ENCODE measurements at places on chromosomes 7 and 10.
A peak's percentile ranks its signal among the peaks of the same experiment; 100 is the strongest.

- no peak for DNase-seq
Measured at GRCh38 chr7:28199021-28199510, 18.5 kb upstream of the JAZF1 start.

DNA sequence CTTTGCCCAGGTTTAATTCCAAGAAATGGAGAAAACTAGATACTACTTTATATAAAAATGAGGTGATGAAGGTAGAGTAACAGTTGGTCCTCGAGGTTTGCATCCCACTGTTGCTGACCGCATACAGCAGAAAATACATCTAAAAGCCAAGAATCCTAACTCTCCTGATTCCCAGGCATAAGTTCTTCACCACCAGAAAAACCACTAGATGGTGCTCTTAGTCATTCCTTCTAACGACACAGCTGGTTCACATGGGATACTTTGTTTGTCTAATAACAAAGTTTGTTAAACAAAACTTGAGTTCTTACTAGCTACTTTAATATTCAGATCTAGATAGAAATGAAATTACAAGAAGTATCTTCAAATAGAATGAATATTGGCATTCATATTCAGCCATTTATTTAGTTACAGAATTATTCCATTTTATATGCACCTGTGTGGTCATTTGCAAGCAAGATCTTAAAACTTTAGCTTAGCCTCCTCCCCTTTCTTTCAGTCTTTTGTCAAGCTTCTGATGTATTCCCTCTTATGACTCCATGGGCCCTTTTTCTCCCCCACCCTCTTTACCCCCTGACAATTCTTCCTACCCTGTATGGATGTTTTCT is 54.1 kb upstream of the CYP26C1 start:
- DNase-seq = no peak

DNA sequence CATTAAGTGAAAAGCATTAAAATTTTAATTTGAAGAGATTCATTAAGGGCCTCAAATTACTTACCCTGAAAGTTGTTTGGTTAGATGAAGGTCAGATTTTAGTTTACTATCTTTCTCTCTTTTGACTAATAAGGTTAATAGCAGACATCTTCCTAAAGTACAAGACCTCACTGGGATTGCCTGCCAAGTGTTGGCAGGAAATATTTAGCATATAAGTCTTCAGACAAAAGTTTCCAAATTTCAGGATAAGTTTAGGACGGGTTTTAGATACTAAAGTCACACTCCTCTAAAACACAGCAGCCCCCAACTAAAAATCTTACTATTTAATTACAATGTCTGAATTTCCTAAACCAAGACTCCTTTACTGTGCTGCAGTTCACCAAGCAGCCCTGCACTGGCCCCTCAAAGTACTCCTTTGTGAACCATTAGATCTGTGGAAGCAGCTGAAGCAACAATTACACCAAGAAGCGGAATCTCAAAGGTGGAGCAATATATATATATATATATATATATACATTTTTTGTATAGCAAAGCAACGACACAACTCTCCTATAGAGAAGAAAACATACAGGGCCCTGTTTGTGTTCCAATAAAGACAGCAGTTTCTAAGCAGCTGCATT is 91.2 kb upstream of the KCNIP2 start:
- no peak for DNase-seq

DNA sequence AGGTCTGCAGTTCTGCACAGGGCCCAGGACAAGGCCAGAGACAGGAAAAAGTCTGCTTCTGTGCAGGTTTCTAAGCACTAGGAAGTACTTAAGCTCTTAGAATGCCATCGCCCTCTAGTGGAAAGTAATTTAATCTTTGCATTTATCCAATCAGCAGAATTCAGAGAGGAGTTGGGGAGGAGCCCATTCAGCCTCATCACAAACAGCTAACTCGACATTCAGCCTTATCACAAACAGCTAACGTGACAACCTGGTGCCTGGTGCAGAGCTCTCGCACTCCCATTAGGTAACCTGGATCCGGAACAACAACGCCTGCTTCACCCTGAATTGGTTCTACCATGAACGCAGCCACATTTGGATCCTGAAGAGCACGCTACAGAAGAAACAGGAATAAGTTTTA is 15.2 kb downstream of the OAT start:
- no peak for DNase-seq

- no peak for DNase-seq
Measured at GRCh38 chr7:131212114-131212513, 115.6 kb upstream of the MKLN1 start.

GRCh38 chr10:101035314-101035713 is 4.3 kb downstream of the SFXN3 start:
- DNase-seq = no peak

GRCh38 chr10:1050145-1050544 is 1.2 kb upstream of the IDI1 start:
- no peak for DNase-seq

DNA sequence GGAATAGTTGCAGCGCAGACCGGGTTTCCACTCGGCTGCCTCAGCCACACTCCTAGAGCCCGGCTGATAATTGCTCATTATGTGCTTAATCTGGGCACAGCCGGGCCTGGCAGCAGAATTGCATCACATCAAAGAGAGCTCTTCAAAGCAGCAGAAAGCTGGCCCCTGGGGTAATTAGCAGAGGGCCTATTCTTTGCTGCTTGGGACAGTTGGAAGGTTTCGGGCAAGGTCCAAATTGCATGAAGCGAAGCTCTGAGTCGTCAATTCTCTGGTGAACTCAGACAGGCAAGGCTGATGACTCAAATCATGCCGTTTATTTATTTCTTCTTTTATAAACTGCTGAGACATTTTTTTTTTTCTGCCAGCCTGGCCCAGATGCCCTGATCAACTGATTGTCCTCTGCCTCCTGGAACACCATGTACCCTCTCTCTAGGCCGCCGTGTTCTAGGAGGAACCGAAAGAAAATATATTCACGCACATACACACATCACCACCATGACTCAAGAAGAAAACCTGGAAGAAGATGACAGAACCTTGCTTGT is 242.2 kb downstream of the RAB11FIP2 start:
- no peak for DNase-seq

GRCh38 chr10:373526-374309 is 238.5 kb downstream of the ZMYND11 start:
- DNase-seq = peak; percentile 62

- DNase-seq = no peak
Measured at GRCh38 chr10:125605167-125605566, 77.8 kb downstream of the TEX36 start.

DNA sequence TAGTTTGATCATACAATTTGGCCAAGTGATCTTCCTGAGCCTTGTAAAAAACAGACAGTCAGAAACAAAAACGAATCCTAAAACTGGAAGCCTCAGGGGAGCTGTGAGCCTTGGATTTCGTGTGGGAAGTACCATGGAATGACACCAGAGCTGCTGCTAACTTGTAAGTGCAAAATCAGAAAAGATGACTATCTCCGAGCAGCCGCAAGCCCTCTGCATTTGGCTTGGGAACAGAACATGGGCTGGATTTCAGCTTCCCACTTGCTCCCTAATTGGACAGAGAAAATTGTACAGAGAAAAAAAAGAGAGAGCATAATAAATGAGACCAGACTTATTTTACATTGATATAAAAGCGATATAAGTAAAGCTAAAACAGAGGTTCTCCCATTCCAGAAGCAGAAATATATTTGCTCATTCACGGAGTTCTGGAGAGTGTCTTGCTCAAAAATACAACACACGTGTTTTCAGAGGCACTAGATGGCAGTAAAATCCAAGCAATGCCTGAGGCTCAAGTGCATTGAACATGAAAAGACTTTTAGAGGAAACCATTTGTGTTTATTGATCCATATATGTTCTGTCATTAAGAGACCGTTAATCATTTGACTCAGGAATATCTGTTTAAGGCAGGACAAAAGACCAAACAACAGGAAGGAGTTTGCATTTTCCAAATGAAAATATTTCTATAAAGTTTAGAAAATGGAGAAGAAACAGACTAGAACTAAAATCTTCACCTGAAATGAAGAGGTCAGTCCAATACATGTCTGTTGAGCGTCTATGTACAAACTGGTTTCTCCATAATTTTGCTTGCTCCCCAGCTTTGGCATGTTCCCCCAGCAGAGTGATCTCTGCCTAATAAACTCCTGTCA is 78.3 kb upstream of the SLC26A5 start:
- DNase-seq = no peak

All from left hindlimb (tissue), 1 donor.